ENCODE measurements at places on chromosomes 1 and 21.

DNA sequence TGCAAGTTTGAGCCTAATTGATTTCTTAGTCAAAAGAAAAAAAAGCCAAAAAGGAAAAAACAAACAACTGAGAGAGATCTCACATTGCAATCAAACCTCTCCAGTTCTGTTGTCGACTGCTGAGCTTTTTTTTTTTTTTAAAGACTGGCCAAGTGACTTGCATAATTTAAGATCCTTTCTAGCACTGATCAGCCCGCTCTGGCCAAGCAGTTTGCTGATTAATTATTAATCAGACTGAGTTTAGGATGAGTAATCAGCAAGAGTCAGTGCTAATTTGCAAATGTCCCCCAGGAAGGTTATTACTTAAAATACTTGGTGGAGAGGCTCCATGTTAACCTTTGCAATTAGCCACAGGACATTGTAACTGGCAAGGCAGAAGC is 39.3 kb downstream of the HMGB4 start:
- no peak for DNase-seq

DNA sequence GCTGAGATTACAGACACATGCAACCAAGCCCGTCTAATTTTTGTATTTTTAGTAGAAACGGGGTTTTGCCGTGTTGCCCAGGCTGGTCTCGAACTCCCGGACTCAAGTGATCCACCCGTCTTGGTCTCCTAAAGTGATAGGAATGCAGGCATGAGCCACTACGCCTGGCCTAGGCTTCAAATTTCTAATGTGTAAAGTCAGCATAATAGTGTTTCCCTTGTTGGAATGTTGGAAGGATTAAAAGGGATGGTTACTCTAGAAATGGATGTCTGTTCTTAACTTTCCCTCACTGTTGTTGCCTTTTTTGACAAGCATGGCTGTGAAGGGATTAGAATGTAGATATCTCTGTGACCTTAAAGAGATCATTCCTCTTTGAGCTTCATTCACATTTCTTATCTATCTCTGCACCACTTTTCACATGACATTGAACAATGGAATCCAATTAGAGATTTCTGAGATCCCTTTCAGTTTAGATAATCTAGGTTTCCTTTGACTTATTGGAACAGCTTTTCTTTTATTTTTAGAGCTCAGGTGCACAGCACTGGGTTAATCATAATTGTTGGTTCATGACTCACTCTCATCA is 33.7 kb downstream of the NFASC start:
- DNase-seq: no peak

GRCh38 chr1:225361176-225361575 is 66.7 kb downstream of the LBR start:
- no peak for DNase-seq

GRCh38 chr1:163063143-163063542 is 6.0 kb upstream of the RGS4 start:
- no peak for DNase-seq

DNA sequence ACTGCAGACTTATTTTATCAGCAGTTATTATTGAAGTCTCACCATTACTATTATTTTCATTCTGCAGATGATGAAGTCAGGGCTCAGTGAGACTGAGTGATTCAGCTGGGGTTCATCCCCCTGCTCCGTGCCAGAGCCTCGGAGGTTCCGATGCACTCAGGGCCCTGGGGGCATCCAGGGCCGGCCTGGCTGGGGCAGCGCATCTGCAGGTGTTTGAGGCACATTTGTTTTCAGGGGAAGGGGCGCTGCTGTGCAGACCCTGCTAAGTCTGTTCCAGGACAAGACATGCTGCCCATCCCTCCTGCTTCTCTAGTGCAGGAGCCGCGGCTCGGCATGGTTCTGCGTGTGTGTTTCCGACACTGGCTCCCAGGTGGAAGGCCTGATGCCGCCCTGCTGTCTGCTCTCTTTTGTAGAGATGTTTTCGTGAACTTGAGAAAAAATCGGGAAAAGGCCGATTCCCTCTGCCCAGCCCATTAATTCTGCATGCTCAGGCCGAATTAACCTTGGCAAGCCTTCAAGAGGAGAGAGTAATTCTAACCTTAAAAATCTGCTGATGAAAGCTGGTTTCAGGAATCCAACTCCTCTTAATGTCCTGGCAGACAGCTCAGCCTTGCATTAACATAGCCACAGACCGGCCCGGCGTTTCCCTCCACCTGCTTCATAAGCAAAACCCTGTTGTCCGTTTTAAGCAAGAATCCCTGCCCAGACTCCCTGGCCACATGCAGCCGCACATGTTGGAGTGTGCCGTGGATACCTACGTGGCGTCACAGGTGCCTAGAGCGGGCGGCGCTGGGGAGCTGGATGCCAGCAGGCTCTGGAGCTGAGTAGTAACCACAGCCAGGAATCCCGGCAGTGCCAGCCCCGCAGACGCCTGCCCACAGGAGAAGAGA is 316.0 kb upstream of the VAMP3 start:
- DNase-seq: no peak

GRCh38 chr1:181141431-181141910 is 53.0 kb downstream of the IER5 start:
- no peak for DNase-seq

GRCh38 chr1:226211181-226211821 is 12.2 kb upstream of the MIXL1 start:
- DNase-seq: no peak

DNA sequence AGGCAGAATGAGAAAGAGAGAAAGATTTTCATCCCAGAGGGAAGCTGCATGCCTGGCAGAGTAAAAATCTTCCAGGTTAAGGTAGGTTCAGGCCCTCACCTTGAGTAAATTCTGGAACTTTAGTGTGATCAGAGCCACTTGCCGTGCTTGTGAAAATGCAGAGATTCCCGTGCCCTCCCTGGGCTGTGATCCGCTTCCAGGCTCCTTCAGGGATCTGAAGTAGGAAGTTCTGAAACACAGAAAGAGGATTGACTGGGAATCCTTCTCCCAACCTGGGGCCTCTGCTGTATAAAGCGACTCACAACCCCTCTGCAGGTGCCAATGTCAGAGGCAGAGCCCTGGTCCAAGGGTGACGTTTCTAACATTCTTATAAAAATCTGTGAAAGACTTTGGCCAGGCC is 26.6 kb downstream of the NUAK2 start:
- no peak for DNase-seq

- no peak for DNase-seq
Observed at GRCh38 chr1:220887520-220888416, 8.5 kb downstream of the HLX start.

Measured in skin of body (tissue), 3 donors.